ENCODE measurements at places on chromosomes 13 and 19.

DNA sequence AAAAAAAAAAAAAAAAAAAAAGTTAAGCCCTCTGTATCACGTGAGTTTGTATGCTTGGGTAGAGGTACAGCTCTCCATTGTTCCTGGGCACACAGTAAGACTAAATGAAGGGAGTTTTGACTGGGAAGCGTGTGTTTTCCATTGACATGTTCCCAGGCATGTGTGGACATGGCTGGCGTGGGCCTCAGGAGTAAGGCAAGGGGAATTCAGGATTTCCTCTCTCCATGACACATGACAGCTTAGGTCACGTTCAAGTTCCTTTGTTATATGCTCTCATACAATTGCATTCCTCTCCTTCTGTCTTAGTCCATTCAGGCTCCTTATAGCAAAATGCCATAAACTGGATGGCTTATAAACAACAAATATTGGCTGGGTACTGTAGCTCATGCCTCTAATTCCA is 17.1 kb upstream of the MAP3K10 start:
- no peak for DNase-seq

- no peak for DNase-seq
Measured at GRCh38 chr13:37326334-37326733, 220.9 kb upstream of the CSNK1A1L start.

GRCh38 chr19:2552859-2553258 is 76.9 kb downstream of the GADD45B start:
- no peak for DNase-seq

GRCh38 chr19:17309965-17310461 is 650 bp downstream of the DDA1 start:
- DNase-seq = no peak

DNA sequence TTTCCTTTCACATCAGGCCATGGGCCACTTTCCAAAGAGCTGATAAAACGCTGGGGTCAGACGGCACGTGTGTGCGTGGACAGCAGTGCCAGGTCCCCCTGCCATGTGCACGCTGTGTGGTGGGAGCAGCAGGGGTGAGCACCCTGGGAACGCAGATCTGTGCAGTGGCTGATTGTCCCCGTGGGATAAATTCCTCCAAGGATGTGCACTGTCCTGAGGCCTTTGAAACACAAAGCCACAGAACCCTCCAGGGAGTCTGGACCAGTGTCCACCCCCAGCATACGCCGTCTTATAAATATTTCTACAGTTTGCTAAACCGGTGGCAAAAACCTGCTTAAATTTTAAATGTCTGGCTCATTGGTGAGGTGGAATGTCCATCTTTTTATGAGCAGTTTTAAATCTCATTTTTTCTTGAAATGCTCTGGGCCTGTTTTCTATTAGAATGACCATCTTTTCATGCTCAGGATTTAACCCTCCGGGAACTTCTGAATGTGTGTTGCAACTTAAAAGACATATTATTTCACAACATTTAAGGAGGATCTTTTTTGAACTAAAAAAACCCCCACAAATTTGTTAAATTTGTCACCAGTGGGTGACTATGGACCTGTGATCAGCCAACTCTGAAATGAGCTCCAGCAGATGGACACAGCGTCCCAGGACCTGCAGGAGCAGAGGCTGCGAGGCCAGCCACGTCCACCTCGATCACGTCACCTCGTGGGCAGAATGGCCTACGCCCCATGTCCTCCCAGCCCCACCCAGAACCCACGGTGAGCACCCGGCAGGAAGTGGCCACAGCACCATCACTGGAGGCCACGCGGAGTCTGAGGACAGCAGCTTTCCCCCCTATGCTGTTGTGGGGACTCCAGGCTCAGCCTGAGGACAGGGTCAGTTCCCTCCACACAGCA is 68.6 kb downstream of the RASA3 start:
- no peak for DNase-seq

DNA sequence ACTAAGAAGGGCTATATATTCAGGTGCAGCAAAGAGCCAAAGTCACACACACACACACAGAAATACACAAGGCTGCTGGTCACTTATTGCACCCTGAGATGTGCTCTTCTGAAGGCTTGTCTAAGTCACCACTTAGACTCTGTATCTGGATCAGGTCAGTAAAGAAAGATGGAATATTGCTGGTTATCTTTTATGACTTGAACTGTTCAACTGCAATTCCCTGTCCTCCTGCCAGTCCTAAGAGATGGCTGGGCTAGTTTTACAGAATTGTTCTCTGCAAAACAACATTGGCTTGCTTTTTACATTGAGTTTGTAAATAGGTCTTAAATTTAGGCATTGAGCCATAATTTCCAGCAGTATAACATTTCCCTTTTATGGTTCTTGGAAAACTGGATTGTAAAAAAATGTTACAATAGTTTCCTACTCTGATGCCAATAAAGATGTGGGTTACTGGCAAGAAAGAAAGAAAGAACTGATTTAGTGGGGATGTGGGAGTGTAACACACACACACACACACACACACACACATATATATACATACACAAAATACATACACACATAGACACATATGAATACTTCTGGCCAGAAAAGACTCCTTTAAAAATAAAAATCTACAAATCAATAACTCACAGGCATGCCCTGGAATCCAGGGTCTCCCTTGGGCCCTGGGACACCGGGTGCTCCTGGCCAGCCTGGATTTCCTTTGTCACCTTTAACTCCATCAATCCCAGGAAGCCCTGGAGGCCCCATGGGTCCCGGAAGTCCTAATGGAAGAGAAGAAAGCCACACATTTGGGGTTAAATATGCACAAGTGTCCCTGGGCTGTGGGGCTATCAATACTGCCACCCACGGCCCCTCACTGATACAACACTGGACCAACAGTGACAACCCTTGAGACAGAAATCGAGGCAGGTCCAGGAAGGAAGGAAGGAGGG is 137.7 kb downstream of the COL4A1 start:
- DNase-seq = no peak

GRCh38 chr13:68727165-68727564 is 1380.5 kb upstream of the ATXN8OS start:
- DNase-seq = no peak

DNA sequence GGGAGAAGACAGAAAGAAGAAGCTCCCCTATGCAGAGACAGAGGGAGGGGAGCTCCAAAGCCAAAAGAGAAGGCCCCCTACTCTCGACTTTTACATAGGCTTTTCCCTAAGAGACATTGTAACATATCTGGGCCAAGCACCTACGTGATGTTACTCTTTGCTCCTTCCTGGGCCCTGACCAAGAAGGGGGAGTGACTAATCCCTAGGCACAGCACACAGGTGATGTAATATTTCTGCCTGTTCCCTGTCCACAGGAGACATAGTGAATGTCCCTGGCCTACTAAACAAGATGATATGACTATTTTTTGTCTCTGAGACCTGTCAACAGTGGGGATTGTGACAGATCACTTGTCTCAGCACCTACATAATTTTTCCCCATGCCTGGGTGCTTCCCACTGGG is 15.9 kb upstream of the ZNF254 start:
- no peak for DNase-seq

DNA sequence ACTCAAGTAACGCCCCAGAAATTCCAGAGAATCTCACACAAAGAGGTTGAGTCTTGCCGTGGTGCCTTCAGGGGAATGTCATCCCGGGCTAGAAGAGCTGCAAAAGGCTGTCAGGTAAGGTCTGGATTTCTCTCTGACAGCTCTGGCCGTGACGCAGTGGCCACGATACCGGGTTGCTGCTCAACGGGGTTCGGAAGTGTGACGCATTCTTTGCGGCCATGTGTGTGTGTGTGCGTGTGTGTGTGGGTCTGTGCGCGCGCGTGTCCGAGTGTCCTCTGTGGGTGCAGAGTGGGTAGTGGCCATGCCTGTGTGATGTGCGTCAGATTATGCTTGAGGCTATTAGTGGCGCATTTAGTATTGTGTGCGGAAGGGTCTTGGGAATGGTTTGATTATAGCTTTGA is 306 bp downstream of the ZNF540 start:
- DNase-seq = peak; percentile 59

GRCh38 chr19:17125062-17125727 is 49.6 kb downstream of the MYO9B start:
- DNase-seq = no peak

DNA sequence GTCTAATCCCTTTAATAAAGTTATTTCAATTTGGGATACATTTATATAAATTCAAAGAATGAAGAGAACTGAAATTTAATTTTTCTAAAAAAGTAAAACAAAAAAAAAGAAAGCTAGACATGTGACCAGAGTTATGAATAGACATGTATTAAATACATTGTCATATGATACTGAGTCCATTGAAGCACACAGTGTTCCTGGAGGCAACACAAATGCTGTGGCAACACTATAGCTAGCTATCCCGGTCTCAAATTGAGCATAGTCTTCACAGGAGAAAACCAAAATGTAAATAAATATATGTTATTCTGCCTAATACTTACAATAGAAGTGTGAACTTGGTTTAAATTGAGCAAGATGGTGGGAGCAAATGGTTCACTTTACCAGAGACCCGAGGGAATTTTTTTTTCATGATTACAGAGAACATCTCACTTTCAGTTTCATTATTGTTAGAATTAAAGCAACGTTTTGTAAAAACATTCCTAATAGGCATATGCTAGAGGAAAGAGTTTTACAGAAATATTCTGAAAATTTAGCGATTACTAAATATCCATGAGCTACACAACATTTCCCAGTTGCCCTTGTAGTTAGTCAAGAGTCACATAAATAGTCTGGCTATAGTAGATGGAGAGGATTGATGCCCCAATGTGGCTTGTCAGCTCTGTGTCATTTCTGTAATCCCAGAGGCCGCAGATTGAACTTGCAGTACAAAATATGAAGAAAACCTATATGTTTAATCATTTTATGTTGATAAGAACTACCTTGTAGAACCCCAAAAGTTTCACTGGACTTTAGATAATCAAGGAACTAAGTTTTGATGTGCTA is 775.7 kb upstream of the SPRY2 start:
- DNase-seq = no peak

DNA sequence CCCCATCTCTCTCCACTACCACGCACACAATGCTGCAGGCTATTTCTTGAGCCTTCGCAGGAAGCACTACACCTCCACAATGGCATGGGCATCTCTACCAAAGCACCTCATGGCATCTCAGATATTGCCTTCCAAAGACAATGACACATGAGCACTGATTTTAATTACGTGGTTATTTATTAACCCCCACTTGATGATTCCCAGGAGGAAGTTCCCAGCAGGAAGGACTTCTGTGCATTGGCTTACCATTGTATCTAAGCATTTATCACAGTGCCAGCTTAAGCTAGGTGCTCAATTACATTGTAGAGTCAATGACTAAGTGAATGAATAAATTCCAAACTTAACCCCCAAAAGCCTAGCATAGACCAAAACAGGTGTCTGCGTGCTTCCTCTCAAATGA is 101.4 kb downstream of the ABCC4 start:
- no peak for DNase-seq

GRCh38 chr13:85590231-85590931 is 208.8 kb downstream of the SLITRK6 start:
- DNase-seq = no peak

- DNase-seq = no peak
Measured at GRCh38 chr13:91153372-91153771, 194.1 kb upstream of the MIR17HG start.

DNA sequence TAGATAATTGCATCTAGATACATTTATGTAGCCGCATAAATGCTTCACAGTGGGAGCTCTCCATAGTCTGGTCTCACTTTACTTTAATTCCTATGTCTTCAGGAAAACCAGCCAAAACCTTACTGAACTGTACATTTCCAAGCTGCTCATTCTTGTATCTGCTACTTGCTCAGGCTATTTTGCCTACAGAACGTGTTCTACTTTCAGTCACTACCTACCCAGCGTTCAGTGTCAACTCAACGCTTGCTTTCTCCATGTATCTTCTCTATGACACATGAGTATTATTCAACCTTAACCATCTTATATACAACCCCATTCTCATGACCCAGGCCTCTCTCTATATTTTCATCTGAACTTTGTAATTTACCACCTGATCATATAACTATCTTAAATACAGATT is 101.9 kb downstream of the KLF12 start:
- no peak for DNase-seq

GRCh38 chr13:42925626-42926025 is 66.4 kb downstream of the EPSTI1 start:
- DNase-seq = no peak

DNA sequence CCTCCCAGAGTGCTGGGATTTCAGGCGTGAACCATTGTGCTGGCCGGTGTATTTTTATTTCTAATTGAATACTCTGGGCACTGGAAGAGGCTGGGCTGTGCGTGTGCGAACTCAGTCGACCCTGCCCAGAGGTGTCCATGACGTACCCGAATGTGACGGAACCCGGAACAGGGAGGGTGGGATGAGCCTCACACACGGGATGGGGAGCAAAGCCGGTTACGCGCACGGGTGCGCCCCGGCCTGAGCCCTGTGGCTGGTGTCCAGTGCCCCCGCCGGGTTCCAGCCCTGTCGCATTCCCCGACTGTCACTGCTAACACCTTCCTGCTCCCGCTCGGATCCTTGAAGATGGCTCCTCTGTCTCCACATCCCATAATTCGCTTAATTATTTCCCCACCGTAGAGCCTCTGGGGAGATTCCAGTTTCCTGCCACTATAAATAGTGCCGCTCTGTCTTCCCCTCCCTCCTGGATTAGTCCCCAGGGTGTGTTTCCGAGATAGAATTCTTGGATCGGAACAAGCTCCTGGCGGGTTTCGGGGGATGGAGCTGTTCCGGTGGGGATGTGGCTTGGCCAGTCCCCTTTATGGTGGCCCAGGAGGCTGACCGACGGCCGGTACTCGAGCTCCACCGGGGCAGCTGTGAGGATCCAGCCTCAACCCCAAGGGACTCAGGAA is 22.0 kb downstream of the SBNO2 start:
- DNase-seq = no peak

DNA sequence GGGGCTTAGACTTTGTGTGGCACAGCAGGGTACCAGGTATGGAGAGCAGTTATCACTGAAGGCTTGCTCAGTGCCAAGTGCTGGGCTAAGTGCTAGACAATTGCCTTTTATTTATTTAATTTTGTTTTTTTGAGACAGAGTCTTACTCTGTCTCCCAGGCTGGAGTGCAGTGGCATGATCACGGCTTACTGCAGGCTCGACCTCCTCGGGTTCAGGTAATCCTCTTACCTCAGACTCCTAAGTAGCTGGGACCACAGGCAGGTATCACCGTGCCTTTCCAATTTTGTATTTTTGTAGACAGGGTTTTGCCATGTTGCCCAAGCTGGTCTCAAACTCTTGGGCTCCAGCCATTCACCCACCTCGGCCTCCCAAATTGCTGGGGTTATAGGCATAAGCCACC is 256.9 kb downstream of the ZNF536 start:
- DNase-seq = no peak

GRCh38 chr19:16252459-16253205 is 54.9 kb downstream of the AP1M1 start:
- no peak for DNase-seq

GRCh38 chr19:11736696-11737095 is 2.0 kb downstream of the ZNF823 start:
- no peak for DNase-seq

DNA sequence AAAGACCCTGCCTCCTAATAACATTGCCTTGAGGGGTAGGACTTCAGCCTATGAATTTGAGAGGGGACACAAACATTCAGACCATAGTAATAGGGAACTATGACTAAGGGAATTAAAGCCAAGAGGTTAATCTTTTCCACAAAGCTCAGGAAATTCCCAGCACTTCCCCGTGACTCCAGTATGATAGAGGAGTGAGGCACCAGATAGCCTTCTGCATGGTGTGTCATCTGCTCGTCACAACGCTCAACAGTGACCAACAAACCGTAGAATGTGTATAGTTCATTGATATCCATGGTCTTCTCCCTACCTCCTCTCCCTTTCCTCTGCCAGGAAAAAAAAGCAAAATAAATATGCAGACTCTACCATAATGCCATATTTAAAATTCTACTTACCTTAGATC is 64.4 kb downstream of the B3GLCT start:
- no peak for DNase-seq

All from amniotic stem cell (primary cell).